ENCODE measurements at places on chromosomes 5 and 9.

- no peak for DNase-seq
These were observed 8.2 kb downstream of the ACSL6 start for GRCh38 chr5:132003170-132003744.

DNA sequence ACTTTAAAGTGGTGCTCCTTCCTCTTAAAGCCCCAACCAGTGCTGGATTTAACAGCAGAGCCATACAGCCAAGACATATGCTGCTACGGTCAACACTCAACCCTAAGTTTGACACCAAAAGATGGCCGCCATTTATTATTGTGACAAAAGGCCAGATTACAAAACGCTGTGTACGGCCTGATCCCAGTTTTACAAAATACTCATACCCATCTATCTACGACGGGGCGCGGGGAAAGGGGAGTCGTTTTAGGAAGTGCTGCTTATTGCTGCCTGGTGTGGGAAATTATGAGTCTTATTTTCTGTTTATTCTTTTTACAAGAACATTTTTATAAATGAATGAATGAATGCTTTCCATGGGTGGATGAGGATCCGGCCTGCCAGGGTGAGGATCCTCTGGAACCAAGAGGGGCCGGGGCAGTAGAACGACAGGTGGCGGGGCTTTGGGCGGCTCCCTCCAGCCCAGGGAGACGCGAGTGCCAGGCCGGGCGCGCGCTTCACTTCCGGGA is 457 bp upstream of the IDNK start:
- no peak for DNase-seq

- DNase-seq, result no peak
These were observed 90.7 kb downstream of the MAT2B start for GRCh38 chr5:163595932-163596607.

- DNase-seq, result no peak
These were observed 101.9 kb downstream of the IQGAP2 start for GRCh38 chr5:76504901-76505564.

GRCh38 chr5:16864631-16865131 is 71.4 kb downstream of the MYO10 start:
- DNase-seq, result no peak

GRCh38 chr9:120324996-120325642 is 254.8 kb downstream of the CDK5RAP2 start:
- no peak for DNase-seq

DNA sequence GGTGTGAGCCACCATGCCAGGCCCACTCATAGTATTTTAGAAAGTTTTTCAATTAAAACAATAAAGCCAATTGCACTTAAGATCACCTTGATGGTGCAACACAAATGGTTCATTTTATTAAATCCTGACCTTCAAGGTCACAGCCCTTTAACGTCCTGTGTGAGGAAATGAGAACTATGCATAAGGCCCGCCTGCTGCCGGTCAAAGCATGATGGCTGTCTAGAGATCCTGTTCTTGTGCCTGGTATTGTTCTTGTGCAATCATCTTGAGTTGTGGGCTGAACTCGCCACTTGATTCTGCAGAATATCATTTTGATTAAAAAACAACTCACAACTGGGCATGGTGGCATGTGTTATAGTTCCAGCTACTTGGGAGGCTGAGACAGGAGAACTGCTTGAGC is 43.6 kb upstream of the FBXW11 start:
- no peak for DNase-seq

GRCh38 chr9:81473708-81474107 is 215.6 kb downstream of the TLE1 start:
- no peak for DNase-seq

DNA sequence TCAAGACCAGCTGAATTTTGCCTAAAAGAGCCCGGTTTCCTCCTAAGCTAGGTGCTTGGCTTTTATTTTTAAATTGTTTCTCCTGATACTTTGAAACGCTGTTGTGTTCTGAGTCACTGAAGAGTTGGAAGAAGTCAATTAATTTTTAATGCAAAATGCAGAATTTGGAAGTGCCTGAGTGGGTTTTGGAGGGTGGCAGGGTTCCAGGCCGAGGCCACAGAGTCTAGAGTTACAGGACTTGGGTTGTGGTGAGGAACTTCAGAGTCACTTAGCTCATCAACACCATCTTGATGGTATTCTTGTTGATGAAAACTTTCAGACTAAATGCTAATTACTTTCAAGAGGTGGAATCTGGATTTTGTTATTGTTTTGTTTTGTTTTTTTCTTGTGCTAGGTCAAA is 130.6 kb downstream of the PDZD2 start:
- DNase-seq, result no peak

DNA sequence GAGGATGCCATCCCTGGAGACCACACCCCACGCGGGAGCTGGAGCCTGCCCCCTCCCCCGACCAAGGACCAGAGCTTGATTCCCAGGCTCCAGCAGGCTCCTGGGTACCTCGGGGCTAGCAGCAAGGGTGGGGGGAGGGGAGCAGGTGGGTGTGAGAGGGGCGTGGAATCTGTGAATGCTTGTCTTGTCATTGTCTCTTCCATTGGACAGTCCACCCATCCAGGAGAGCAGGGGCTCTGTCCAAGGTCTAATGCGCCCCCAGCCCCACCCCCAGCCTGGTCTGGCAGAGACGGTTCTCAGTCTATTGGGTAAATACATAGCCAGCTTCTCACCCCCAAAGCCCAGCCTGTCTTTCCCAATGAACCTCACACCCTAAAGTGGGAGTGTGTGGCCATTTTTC is 22.8 kb downstream of the URM1 start:
- no peak for DNase-seq

GRCh38 chr5:7422316-7423106 is 26.6 kb downstream of the ADCY2 start:
- no peak for DNase-seq

GRCh38 chr9:84230355-84231145 is 110.0 kb downstream of the SLC28A3 start:
- DNase-seq, result no peak

GRCh38 chr5:31208043-31208442 is 14.6 kb downstream of the CDH6 start:
- no peak for DNase-seq

GRCh38 chr5:102153003-102153759 is 142.9 kb downstream of the SLCO4C1 start:
- no peak for DNase-seq

GRCh38 chr5:17302604-17303003 is 85.2 kb downstream of the BASP1 start:
- no peak for DNase-seq

GRCh38 chr9:38284039-38284575 is 108.4 kb upstream of the ALDH1B1 start:
- no peak for DNase-seq

DNA sequence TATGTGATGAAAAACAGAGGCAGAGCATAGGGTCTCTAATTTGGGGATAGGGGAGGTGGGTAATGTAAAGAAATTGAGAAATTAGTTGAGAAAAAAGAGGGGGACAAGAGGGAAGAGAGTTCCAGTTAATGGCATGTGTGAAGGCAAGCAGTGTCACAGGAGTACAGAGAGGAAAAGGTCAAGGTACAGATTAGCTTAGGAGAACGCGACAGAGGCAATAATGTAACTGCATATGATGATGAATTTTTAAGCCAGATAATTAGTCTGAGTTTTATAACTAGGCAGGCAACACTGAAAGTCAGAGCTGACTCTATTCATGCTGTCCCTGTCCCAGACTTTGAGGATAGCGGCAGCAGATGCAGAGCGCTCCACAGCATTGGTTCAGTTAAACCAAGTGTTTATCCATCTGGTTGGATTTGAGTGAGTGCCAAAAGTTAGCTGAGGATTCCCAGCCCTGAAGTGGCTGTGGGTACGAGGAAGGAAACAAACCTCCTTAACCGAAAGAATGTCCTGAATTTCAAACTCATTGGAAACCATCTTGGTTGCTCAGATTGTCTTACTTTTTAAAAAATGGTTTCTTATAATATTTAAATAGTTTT is 315.2 kb downstream of the ARHGAP26 start:
- DNase-seq, result no peak

GRCh38 chr9:121694600-121694999 is 43.2 kb downstream of the DAB2IP start:
- DNase-seq, result no peak

DNA sequence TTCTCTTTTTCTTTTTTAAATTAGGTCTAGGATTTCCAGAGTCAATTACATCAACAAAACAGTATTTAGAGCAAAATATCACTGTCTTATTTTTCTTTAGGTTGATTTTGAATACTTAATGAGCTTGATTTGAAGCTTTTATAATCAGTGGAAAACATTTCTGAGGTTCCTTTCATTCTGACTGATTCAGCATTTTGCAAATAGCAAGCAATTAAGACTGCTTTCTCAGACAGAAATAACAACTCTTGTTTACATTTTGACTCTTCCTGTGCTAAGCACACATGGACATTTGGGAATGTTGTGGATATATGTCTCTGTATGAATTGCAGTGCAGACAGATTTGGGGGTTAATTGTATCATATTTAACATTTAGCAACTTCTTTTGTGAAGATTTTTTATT is 22.2 kb upstream of the MCCC2 start:
- no peak for DNase-seq

DNA sequence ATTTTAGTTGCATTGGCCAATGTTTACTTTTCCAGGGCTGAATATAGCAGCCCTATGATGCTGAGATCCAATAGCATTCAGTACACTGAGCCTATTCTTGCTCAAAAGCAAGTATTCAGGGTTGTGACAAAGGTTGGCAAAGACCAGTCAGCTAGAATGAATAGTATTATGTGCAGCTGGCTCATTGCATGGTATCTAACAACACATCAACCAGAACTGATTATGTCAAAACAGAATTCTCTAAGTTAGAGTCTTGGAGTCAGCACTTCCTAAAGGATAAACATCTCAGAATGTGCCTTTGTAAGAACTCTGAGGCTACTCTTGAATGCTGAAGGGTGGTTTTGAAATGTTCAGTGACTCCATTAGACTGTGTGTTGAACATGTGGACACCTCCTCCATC is 774.5 kb upstream of the RGMB start:
- no peak for DNase-seq

DNA sequence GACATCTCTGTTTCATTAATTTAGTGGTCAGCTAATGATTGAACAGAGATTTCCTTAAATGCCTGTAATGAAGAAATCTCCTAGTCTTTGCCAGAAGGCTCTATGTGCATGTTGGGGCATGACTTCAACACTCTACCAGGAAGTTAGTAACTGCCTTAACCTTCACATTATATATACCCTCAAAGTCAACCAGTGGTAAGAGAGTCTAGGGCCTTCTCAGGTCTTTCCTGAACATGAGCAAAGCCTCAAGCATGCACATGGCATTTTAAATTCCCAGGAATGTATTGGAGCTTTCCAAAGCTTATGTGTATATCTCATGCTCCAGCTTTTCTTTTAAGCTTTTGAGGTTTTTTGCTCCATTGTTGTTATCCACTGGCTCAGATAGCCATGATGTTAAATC is 388.3 kb downstream of the ARRDC3 start:
- no peak for DNase-seq
